ENCODE measurements at places on chromosomes 13 and 19.
A peak's percentile ranks its signal among the peaks of the same experiment; 100 is the strongest.

GRCh38 chr19:13665125-13665905 lies 99.0 kb upstream of the MRI1 start:
- no peak for DNase-seq

DNA sequence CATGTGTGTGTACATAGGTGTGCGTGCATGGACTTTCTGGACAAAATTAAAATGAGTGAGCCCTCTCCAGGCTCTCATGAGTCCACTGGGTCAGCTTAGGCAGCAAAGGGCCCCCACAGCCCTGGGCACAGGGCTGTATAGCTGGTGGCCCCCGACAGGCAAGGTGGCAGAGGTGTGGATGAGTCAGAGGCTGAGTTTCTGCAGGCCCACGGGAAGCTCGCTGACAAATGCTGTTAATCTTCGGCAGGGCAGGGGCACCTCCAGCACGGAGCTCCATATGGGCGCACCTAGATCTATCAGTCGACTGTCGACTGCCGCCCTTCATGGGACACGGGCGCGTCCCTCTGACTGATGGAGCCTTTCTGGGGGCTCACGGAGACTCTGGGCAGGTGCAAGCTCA lies 181.1 kb downstream of the URI1 start:
- no peak for DNase-seq

DNA sequence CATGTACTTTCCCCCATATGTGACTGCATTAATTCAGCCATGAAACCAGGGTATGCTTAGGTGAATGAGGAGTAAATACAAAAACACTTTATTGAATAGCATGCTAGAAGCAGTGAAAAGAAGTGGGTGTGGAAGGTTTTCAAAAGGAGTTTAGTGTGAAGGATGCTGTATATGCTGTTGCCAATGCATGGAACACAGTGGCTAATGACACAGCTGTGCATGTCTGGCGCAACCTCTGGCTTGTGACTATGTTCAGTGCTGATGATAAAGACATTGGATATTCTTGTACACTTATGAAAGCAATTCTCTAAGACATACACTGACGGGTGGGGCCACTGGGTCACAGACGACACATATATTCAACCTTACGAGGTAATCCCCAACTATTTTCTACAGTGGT lies 55.2 kb downstream of the SOX21 start:
- DNase-seq, result peak; percentile 4

DNA sequence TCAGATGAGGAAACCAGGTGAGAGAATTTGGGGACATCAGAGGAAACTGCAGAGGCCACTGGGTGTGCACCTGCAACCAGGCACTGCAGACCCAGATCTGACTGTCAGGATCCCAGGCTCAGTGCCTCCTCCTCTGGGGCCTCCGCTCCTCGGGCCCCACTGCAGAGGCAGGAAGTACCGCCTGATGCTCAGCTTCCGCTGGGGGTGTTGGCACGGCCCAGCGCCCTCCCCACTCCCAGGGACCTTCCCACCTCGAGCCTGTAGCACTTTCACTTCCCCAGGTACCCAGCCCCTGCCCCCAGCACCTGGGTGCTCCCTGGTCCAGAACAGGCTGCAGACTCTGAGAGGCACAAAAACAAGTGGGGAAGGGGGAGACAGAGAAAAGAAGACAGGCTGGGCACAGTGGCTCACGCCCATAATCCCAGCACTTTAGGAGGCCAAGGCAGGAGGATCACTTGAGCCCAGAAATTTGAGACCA lies 1.4 kb upstream of the CD37 start:
- peak; percentile 58 for DNase-seq

- no peak for DNase-seq
Measured at GRCh38 chr19:5681391-5682106, 722 bp downstream of the HSD11B1L start.

DNA sequence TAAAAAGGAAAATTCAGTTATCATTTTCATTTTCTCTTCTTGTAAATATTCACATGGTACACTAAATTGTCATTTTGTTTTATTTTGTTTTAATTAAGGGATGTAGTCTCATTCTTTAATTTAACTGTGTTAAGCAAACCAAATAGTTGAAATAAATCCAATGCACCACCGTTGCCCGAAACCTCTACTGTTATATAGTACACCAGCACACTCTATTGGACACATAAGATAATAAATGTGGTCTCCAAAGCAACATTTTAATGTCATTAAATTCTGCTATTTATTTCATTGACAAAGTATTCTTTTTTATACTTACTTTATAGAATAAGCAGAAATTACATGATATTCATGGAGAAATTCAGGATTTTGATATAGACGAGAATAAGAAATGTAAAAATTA lies 156.4 kb upstream of the FREM2 start:
- DNase-seq, result no peak

All from activated T-cell treated with anti-CD3 and anti-CD28 coated beads for 48 hours (primary cell).